Testis (tissue), 5 donors: ENCODE measurements at places on chromosomes 6 and 20. TPM values are rescaled to one million over a fixed set of nuclear protein-coding genes. Genes with fewer than 3 reads are reported as not detected.

DNA sequence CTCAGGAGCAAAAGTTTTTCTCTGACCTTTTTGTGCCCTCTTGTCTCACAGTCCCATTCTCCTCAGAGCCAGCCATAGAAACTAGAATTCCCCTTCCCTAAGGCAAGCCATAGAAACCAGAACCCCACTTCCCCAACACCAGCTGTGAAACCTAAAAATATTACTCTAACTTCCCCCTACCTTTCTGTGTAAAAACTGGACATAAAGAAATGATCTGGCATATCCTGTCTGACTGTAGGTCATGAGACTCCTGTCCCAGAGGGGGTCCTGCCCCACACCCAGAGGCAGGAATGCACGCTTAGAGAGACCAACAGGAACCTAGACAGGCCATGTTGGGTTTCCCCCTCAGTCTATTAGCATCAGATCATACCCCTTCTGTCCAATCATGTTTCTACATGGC lies 140.6 kb upstream of the SLC22A16 start:
- no peaks in the 10 kb centered on the region for H3K27me3 ChIP-seq
- no peak for DNase-seq
- H3K36me3 ChIP-seq = no peaks in the 10 kb centered on the region
- H3K27ac ChIP-seq = no peak overlapping the region
- no peak overlapping the region for H3K4me3 ChIP-seq

DNA sequence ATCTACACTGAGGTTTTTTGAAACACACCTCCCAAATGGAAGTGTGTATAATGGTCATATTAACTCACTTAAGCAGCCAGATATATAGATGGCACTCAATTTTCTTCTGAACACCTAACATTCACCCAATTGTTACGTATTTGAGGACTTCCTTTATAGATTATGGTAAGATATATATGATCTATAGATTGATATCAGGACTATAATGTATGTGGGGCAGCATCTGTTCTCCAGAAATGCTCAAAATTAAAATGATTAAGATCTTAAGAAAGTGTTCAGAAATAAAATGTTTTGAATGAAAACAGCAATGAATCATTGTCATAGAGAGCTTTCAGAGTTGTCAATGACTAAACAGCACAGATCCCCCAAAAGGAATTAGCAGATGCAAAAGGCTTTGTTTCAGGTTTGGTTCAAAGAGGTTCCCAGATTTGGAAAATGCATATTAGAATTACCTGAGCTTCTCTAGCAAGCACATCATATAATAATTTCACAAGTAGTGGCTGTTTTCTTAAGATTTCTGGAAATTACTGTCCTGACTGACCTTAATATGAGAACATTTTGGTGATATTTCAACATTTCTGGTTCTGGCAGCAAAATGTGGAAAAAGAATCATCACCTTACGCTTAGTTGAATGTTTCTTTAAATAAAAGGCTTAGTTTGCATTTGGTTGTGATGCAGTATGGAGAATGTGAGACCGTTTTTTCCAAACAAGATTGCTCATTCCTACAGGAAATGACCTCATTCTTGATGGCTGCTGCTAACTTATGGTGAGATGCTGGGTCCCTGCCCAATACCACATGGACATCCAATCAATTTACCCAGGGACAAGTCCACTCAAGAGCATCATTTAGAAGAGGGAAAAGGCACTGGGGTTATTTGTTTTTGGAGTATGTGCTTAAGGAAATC lies 31.5 kb downstream of the TRAF3IP2 start:
- H3K27me3 ChIP-seq = no peaks in the 10 kb centered on the region
- no peak overlapping the region for H3K4me3 ChIP-seq
- H3K36me3 ChIP-seq = no peaks in the 10 kb centered on the region
- no peak for DNase-seq
- no peaks in the 10 kb centered on the region for H3K4me1 ChIP-seq
- no peak overlapping the region for H3K27ac ChIP-seq

DNA sequence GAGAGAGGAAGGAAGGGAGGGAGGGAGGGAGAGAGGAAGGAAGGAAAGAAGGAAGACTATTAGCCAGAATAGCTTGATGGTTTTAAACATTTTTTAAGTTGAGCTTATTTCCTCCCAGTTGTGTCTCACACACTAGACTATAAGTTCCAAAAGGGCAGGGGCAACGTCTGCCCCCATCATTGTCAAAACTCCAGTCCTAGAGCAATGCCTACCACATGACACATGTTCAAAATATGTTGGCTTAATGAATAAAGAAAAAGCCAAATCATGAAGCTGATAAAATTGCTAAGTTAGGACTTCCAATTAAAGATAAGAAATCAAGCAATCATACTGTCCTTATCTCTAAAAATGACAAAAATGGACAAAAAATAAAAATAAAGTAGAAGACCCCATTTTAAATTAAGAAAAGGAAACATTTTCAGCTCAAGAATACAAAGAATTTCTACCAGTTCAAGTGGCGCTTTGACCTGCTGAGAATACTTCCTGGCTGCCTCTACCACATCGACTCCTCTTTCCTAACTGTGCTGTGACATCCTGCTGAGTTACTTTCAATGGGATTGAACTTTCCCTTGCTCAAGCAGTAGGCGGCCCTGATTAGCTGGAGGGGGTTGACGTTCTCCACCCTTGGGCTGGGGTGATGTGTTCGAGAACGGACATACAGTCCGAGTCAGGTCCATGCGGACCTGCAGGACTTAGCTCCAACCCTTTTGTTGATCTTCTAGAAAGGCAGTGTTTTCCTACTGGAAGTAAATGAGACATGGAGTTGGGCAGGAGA lies 283.9 kb upstream of the FOXQ1 start:
- H3K36me3 ChIP-seq = no peaks in the 10 kb centered on the region
- no peaks in the 10 kb centered on the region for H3K27me3 ChIP-seq
- no peak for DNase-seq
- H3K4me3 ChIP-seq = no peak overlapping the region
- no peaks in the 10 kb centered on the region for H3K4me1 ChIP-seq

- H3K27me3 ChIP-seq = no peaks in the 10 kb centered on the region
- no peaks in the 10 kb centered on the region for H3K36me3 ChIP-seq
- no peak overlapping the region for H3K27ac ChIP-seq
- DNase-seq = no peak
- no peaks in the 10 kb centered on the region for H3K4me1 ChIP-seq
These were observed 425.1 kb downstream of the UTRN start for GRCh38 chr6:144710207-144710606.

DNA sequence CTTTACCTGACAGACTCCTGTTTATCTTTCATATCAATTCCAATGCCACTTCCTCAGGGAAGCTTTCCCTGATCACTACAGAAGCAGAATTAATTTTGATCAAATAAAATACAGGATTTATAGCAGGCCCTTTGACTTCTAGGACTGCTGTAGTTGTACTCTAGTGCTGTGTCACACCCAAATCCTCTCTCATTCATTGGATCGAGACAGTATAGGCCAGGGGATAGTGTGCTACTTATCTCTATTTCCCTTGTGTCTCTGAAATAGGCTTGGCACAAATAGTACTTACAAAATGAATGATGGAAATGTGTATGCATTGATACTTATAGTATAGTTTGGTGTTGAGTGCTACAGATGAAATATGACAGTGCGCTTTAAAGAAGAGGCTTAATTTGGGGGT lies 19.8 kb downstream of the RALY start:
- H3K4me1 ChIP-seq = peaks cover 13% of the 10 kb centered on the region
- no peak overlapping the region for H3K27ac ChIP-seq
- no peaks in the 10 kb centered on the region for H3K36me3 ChIP-seq

GRCh38 chr6:133958791-133959190 lies 5.8 kb downstream of the TBPL1 start:
- DNase-seq = no peak
- H3K4me3 ChIP-seq = no peak overlapping the region
- no peaks in the 10 kb centered on the region for H3K27me3 ChIP-seq
- H3K27ac ChIP-seq = no peak overlapping the region

DNA sequence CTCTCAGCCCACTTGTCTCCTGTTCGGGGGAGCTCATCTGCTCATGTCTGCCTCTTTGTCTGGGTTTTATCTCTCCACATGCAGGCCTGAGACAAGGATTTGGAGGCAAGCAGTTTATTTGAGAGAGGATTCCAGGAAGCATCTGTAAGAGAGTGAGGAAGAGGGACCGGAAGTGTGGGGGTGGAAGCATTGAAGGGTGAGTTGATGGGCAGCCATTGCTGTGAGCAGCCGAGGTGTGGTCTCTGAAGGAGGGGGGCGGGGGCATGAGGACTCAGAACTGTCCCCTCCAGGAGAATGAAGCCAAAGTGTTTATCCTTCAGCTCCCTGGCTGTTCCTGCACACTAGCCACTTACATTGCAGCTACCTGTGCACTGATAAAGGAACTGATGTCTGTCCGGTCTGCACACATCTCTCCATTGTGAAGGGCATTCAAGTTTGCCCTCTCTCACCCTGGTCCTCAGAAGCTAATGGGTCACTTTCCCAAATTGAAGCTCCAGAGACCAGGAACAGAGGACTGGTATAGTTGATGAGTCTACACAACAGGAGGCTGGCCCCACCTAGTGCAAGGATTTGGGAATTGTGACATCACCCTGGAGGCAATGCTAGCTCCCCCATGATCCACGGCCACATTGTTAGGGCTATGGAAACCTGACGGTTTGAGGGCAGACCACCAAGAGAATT lies 100.5 kb upstream of the FOXA2 start:
- no peak overlapping the region for H3K4me3 ChIP-seq
- H3K4me1 ChIP-seq = no peaks in the 10 kb centered on the region
- H3K36me3 ChIP-seq = no peaks in the 10 kb centered on the region
- no peak overlapping the region for H3K27ac ChIP-seq
- H3K27me3 ChIP-seq = no peaks in the 10 kb centered on the region
- no peak for DNase-seq

GRCh38 chr6:96900873-96901272 lies 3.2 kb upstream of the NDUFAF4 start:
- H3K4me1 ChIP-seq = no peaks in the 10 kb centered on the region
- H3K27ac ChIP-seq = no peak overlapping the region
- H3K36me3 ChIP-seq = no peaks in the 10 kb centered on the region
- DNase-seq = no peak

- H3K27me3 ChIP-seq = no peaks in the 10 kb centered on the region
- no peak overlapping the region for H3K27ac ChIP-seq
- no peaks in the 10 kb centered on the region for H3K4me1 ChIP-seq
- no peak overlapping the region for H3K4me3 ChIP-seq
These were observed 16.1 kb upstream of the LMBRD1 start for GRCh38 chr6:69812746-69813427.

- DNase-seq = no peak
- peaks cover 30% of the 10 kb centered on the region for H3K4me1 ChIP-seq
- no peaks in the 10 kb centered on the region for H3K27me3 ChIP-seq
These were observed 126.5 kb downstream of the DTNBP1 start for GRCh38 chr6:15536198-15536955.

- no peaks in the 10 kb centered on the region for H3K27me3 ChIP-seq
- no peak overlapping the region for H3K4me3 ChIP-seq
- DNase-seq = no peak
- H3K4me1 ChIP-seq = peaks cover 8% of the 10 kb centered on the region
These were observed 10.5 kb downstream of the NKX2-2 start for GRCh38 chr20:21503345-21503744.

DNA sequence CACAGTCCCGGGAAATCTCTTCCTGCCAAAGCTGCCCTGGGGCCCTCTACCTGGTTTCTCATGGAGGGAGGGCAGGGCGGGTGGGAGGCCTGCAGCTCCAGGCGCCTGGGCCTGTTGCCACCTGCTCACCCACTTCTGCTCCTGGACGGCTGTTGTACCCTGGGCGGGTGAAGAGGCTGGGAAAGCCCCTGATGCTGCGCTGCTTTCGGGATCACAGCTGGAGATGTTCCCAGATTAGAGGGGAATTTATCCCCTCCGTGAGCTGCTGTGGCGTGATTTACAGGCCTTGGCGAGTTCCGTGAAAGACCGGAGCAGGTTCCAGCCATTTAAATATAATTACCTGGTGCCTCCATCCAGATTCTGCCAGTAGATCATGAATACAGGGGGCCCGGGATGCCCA lies 12.3 kb upstream of the VSTM2L start:
- peaks cover 14% of the 10 kb centered on the region for H3K4me1 ChIP-seq
- DNase-seq = no peak
- no peaks in the 10 kb centered on the region for H3K36me3 ChIP-seq
- no peak overlapping the region for H3K4me3 ChIP-seq
- H3K27ac ChIP-seq = no peak overlapping the region

DNA sequence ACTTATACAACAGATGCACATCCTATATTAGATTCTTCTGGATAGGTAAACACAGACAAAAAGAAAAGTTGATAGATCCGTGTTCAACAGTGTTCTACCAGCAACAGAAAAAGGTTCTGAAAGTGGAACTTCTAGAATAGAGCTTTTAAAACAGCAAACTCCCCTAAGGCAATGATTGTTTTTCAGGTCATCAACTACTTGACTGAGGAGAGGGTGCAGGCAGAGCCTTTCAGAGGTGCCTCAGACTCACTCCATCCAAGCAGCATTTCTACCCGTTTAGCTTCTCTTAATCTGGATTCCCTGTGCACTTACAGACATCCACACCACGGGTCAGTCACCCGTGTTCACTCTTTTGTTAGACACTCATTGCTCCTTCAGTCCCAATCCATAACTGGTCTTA lies 28.9 kb downstream of the FYN start:
- peaks cover 22% of the 10 kb centered on the region for H3K4me1 ChIP-seq
- H3K27ac ChIP-seq = no peak overlapping the region
- no peaks in the 10 kb centered on the region for H3K27me3 ChIP-seq
- DNase-seq = no peak
- H3K4me3 ChIP-seq = no peak overlapping the region
- no peaks in the 10 kb centered on the region for H3K36me3 ChIP-seq

- H3K27ac ChIP-seq = no peak overlapping the region
- no peak overlapping the region for H3K4me3 ChIP-seq
- DNase-seq = no peak
- no peaks in the 10 kb centered on the region for H3K4me1 ChIP-seq
- no peaks in the 10 kb centered on the region for H3K27me3 ChIP-seq
- H3K36me3 ChIP-seq = no peaks in the 10 kb centered on the region
These were observed 67.9 kb upstream of the TGM3 start for GRCh38 chr20:2227861-2228260.

GRCh38 chr6:56708810-56709597 lies 66.3 kb upstream of the DST start:
- H3K27me3 ChIP-seq = no peaks in the 10 kb centered on the region
- H3K36me3 ChIP-seq = no peaks in the 10 kb centered on the region
- no peaks in the 10 kb centered on the region for H3K4me1 ChIP-seq
- no peak for DNase-seq
- no peak overlapping the region for H3K4me3 ChIP-seq
- no peak overlapping the region for H3K27ac ChIP-seq

DNA sequence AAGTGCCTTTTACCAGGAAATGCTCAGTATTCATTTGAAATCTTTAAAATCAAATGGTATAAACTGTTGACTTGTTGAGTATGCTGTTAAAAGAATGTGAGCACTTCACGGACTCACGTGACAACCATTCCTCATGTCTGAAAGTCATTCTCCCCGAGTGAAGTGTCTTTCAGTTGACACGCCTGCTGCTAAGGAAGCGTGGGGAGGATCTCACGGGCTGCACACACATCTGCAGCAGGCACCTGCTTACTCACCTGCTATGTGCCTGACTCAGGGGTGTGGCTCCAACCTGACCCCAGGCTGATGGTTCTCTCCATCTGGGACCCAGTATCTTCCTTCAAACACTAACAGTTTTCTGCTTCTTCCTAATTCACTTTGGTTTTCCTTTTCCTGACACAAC lies 32.7 kb downstream of the WDR27 start:
- H3K27ac ChIP-seq = no peak overlapping the region
- no peaks in the 10 kb centered on the region for H3K27me3 ChIP-seq
- no peaks in the 10 kb centered on the region for H3K4me1 ChIP-seq
- no peak for DNase-seq

CCN6 gene
- total RNA-seq = 3.5 TPM

DZANK1 gene
- 10.2 TPM for total RNA-seq

ROMO1 gene
- total RNA-seq = 276 TPM

GSTA2 gene
- total RNA-seq = 89.9 TPM

TFAP2D gene
- total RNA-seq = not detected

SAPCD1 gene
- total RNA-seq = 11.6 TPM

RCAN2 gene
- 6.3 TPM for total RNA-seq

SAMD3 gene
- total RNA-seq = 5.5 TPM

OR2H2 gene
- total RNA-seq = 0.63 TPM

MED23 gene
- 39.8 TPM for total RNA-seq

TSHZ2 gene
- 40.4 TPM for total RNA-seq

C6orf141 gene
- total RNA-seq = 41.3 TPM
